ENCODE measurements at places on chromosomes 6 and 20. TPM values are rescaled to one million over a fixed set of nuclear protein-coding genes. Genes with fewer than 3 reads are reported as not detected.

The DDX39B gene
- total RNA-seq, result 644 TPM

The FAM83C gene
- total RNA-seq, result not detected

The SLC22A16 gene
- not detected for total RNA-seq

The HCRTR2 gene
- total RNA-seq, result not detected

The ZNF165 gene
- 2.1 TPM for total RNA-seq

The DLL1 gene
- 1.0 TPM for total RNA-seq

The C6orf58 gene
- not detected for total RNA-seq

The TBC1D7 gene
- total RNA-seq, result 12.9 TPM

The PI16 gene
- total RNA-seq, result not detected

The EYA2 gene
- not detected for total RNA-seq

The PDE7B gene
- total RNA-seq, result 0.18 TPM

The PTCRA gene
- not detected for total RNA-seq

The BIRC7 gene
- total RNA-seq, result not detected

The MUC21 gene
- total RNA-seq, result not detected

The CCM2L gene
- not detected for total RNA-seq

The TRPC4AP gene
- total RNA-seq, result 49.7 TPM

The BAG2 gene
- 6.9 TPM for total RNA-seq

The NCR2 gene
- not detected for total RNA-seq

The TRIM40 gene
- total RNA-seq, result not detected

The OVOL2 gene
- not detected for total RNA-seq

The ZKSCAN3 gene
- 2.4 TPM for total RNA-seq

The SNAP25 gene
- 0.10 TPM for total RNA-seq

The ASIP gene
- total RNA-seq, result not detected

The SAMD5 gene
- not detected for total RNA-seq

The RBPJL gene
- 0.13 TPM for total RNA-seq

The LIN28B gene
- total RNA-seq, result 0.15 TPM

The C6orf118 gene
- not detected for total RNA-seq

The FHL5 gene
- not detected for total RNA-seq

The CDC40 gene
- total RNA-seq, result 24.8 TPM

The NRN1 gene
- total RNA-seq, result 0.15 TPM

The MSH5 gene
- 35.4 TPM for total RNA-seq

The B3GAT2 gene
- 0.05 TPM for total RNA-seq

The SLC24A3 gene
- 0.05 TPM for total RNA-seq

The SMOC2 gene
- 0.11 TPM for total RNA-seq

The NOTCH4 gene
- total RNA-seq, result 0.58 TPM

The MOXD1 gene
- total RNA-seq, result not detected

The SSTR4 gene
- total RNA-seq, result not detected
